Neural progenitor cell (in vitro differentiated cells): ENCODE measurements at places on chromosomes 11 and 22. TPM values are rescaled to one million over a fixed set of nuclear protein-coding genes. Genes with fewer than 3 reads are reported as not detected.

Gene LRRC56
- 0.45 and 1.4 TPM in 2 replicates for total RNA-seq

GRCh38 chr11:67054346-67054835 lies 2.3 kb upstream of the RHOD start:
- no peak overlapping the region for H3K4me3 ChIP-seq
- peaks cover 23% of the 10 kb centered on the region for H3K27me3 ChIP-seq
- H3K27ac ChIP-seq = no peak overlapping the region
- no peaks in the 10 kb centered on the region for H3K36me3 ChIP-seq
- peaks cover 12% of the 10 kb centered on the region for H3K4me1 ChIP-seq

DNA sequence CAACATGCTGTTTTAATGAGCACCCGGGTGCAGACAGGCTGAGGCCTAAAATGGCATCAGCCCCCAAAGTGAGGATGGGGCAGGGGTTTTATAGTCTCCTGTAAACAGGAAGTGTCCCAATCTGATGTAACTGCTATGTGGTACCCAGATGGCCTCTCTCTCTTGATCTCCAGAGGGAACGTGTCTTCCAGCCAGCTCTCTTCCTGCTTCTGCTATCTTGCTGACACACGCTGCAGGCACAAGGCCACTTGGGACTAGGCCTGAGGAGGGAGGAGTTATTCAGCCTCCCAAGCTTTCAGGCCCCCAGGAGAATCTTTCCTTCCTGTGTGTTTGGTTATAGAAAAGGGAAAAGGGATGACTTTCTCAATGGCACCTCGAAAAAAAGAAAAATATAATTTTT lies 11.4 kb upstream of the VSTM5 start:
- H3K27me3 ChIP-seq = no peaks in the 10 kb centered on the region
- DNase-seq = no peak
- H3K4me1 ChIP-seq = no peaks in the 10 kb centered on the region
- H3K4me3 ChIP-seq = no peak overlapping the region

GRCh38 chr11:81487109-81487508 lies 1246.6 kb downstream of the FAM181B start:
- no peaks in the 10 kb centered on the region for H3K27me3 ChIP-seq
- no peak for DNase-seq
- no peak overlapping the region for H3K4me3 ChIP-seq

DNA sequence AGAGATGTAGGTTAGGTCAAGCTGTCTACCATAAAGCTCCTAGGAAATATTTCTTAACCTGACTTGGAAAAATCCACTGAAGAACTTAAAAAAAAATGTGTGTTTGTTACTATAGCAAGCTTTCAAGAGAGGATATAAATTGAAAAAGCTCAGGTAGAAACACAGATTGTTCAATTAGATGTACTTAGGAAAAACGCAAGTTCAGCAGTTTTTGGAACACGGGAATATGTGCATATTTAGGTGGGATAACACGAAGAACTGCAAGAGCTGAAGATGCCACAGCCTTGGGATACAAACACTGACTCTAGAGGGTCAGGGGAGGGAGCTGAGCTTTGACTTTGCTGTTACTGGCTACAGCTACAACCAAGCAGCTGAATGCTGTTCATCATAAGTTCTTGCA lies 77.8 kb upstream of the FSHB start:
- H3K4me3 ChIP-seq = no peak overlapping the region
- H3K36me3 ChIP-seq = no peaks in the 10 kb centered on the region
- no peak overlapping the region for H3K27ac ChIP-seq
- no peak for DNase-seq

DNA sequence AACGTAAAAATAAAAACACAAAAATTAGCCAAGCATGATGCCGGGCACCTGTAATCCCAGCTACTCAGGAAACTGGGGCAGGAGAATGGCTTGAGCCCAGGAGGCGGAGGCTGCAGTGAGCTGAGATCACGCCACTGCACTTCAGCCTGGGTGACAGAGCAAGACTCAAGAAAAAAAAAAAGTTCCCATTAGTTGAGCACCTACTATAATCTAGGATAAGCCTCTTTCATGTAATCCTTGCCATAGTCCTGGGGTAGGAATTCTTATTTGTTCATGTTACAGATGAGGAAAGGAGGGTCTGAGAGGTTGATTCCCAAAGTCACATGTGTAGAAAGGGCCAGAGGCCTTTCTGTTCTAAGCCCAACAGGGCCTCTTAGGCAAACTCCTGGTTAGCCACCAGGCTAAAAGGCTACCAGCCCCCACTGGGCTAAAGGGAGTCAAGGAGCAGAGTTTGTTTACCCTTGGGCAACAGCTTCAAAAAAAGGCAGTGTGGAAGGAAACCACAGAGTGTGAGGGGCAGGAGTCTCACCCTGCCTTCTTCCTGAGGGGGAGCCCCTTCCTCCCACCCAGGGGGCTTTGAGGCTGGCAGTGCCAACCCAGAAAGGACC lies 21.6 kb upstream of the CSNK1E start:
- no peak overlapping the region for H3K27ac ChIP-seq
- H3K36me3 ChIP-seq = no peaks in the 10 kb centered on the region
- no peak for DNase-seq
- no peak overlapping the region for H3K4me3 ChIP-seq

DNA sequence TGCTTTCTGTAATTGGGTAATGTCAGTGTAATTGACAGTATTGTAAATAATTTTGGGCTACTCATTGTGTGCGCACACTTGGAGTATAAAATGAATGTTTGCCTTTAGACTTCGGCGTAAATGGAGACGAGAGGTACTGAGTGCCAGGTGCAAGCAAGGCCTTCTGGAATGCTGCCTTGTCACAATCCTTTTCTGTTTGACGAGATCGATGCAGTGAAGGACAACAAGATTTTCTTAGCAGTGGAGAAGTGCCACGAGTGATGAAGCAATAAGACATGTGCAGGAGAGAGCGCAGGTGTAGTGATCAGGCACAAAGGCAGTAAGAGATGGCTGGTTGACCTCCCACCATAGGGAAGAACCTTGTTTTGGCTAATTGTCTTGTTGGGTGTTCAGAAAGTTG lies 67.5 kb downstream of the DDX10 start:
- H3K4me1 ChIP-seq = no peaks in the 10 kb centered on the region
- H3K36me3 ChIP-seq = no peaks in the 10 kb centered on the region
- no peak overlapping the region for H3K27ac ChIP-seq
- no peak overlapping the region for H3K4me3 ChIP-seq

Gene OR4S1
- total RNA-seq = not detected in 2 replicates

Gene SLC25A18
- 0.37 and 0.88 TPM in 2 replicates for total RNA-seq

DNA sequence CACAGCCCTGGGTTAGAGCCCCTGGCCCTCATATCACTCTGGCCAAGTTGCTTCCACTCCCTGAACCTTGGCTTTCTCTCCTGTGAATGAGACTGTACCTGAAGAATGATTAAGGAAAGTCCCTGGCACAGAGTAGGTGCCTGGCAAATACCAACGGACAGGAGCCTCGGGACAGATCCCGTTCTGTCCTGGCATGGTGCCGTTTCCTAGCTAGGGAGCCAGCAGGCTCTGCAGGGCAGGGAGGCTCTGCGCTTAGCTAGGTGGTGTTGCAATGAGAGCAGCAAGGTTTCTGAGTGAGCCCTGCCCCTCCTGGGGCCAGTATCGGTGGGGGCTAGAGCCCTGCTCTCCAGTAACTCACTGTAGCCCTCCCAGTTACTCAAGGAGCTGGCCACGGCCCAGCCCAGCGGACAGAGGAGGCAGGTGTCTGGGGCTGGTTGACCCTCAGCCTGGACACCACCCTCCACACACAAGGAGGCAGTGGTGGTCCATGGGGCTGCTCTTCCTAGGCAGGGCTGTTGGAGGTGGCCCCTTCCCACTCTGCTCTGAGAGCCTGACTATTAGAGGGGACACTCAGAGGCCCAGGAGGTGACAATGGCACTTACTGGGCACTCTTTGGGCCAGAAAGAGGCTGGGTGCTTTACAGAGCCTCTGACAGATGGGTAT lies 74.4 kb downstream of the NFAM1 start:
- H3K27ac ChIP-seq = no peak overlapping the region
- no peaks in the 10 kb centered on the region for H3K36me3 ChIP-seq
- DNase-seq = no peak

DNA sequence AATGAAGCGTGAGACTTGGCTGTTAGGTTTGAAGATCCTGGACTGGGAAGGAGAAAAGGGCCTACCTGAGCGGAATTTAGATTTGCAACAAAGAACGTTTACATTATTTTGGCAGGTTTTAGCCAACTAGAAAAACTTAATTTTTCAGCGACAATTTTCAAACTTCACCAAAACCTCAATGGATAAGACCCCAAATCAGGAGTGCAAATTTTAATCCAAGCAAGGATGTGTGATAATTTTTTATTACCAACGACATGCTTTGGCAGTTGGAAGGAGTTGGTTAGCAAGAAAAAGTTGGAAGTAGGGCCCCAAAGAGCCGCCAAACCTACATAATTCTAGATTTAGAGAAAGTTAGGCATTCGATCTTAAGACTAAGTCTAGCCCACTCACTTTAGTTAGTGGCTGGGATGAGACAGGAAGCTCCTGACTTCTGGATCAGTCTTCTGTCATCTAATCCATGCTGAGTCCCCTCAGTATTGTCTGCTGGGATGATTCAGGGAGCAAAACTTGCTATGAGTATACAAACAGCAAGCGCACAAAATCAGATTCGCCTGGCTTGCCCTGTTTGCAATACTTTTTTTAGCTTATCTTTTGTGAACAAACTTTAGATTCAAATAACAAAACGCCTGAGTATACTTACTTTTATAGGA lies 787 bp upstream of the RDX start:
- no peak for DNase-seq
- peak overlapping the region; percentile 68 for H3K27ac ChIP-seq
- H3K4me3 ChIP-seq = peak overlapping the region; percentile 100
- no peaks in the 10 kb centered on the region for H3K27me3 ChIP-seq
- no peaks in the 10 kb centered on the region for H3K36me3 ChIP-seq

DNA sequence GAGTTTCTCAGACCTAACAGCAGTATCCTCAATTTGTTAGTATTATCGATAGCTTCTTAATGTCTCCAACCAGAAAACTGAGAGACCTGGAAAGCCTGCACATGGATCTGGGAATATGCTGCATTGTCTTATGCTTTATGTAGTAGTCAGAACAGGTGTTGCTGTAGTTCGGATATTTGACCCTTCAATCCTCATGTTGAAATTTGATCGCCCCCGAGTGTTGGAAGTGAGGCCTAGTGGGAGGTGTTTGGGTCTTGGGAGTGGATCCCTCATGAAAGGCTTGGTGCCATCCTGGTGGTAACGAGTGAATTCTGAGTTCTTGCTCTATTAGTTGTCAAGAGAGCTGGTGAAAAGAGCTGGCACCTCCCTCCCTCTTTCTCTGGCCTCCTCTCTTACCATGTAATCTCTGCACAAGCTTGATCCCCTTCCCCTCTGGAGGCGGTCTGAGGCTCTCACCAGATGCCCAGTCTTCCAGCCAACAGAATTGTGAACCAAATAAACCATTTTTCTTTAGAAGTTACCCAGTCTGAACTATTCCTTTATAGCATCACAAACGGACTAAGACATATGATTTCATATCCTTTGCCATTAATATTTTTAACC lies 227.1 kb downstream of the DDX10 start:
- no peaks in the 10 kb centered on the region for H3K27me3 ChIP-seq
- no peak for DNase-seq
- H3K27ac ChIP-seq = no peak overlapping the region
